CD4-positive, alpha-beta T cell (primary cell): ENCODE measurements at places on chromosomes 6 and 20. TPM values are rescaled to one million over a fixed set of nuclear protein-coding genes. Genes with fewer than 3 reads are reported as not detected.

GRCh38 chr6:35359744-35360348, 17.5 kb downstream of the PPARD start:
- no peak for DNase-seq

DNA sequence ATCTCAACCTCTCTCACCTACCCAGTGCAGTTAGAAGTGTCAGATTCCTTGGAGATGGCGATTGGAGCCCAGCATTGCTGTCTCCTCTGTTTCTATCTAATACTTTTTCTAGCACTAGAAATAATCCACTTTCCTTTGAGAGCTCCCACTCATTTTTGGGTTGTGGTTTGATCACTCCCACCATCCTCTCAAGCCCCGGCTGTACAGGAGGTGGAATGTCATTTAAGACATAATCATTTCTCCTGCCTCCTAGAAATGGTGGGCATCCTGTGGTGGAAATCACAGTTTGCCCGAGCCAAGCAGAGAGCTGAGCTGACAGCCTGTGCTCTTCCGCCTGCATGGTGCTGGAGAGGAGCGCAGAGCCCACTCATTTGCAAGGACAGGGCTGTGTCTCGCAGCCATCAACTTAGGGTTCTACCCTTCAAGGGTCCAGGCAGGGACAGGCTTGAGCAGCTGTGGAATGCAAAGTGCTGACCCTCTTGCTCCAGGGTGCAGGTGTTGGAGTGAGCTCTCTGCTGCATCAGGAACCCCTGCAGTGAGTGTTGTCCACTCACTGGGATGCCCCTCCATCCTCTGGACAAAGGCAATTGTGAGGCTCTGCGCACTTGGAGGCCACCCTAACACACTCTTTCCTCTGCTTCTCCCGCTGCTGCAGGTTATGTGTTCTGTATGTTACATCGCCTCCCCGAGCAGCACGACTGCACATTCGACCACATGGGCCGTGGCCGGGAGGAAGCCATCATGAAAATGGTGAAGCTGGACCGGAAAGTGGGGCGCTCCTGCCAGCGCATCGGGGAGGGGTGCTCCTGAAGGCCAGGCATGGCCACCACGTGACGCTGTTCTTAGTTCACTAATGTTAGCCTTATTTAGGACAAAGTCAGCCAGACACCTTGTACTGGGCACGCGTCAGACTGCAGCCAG, 332.3 kb downstream of the ZFAND3 start:
- no peak for DNase-seq

- no peak for DNase-seq
Measured at GRCh38 chr20:52348434-52348833, 156.9 kb upstream of the ZFP64 start.

The DDX43 gene
- total RNA-seq = 2.5 TPM

DNA sequence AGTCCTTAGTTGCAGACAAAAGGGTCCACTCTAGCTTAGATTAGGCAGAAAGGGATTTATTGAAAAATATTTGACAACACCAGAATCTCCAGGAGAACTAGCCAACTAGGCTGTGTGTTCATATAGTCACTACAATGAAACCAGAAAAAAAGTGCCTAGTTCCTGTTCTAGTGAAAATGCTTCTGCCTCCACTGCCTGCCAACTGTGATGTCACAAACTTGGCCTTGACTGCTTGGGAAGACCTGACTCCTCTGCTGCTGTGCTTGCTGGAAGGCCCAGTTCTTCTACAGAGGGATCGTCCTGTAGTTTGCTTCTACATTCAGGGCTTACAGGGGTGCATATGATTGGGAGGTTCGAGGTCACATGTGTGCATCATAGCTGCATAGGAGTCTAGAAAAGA, 40.3 kb upstream of the XRN2 start:
- DNase-seq = no peak

- no peak for DNase-seq
Measured at GRCh38 chr6:80272988-80273387, 166.5 kb downstream of the BCKDHB start.

DNA sequence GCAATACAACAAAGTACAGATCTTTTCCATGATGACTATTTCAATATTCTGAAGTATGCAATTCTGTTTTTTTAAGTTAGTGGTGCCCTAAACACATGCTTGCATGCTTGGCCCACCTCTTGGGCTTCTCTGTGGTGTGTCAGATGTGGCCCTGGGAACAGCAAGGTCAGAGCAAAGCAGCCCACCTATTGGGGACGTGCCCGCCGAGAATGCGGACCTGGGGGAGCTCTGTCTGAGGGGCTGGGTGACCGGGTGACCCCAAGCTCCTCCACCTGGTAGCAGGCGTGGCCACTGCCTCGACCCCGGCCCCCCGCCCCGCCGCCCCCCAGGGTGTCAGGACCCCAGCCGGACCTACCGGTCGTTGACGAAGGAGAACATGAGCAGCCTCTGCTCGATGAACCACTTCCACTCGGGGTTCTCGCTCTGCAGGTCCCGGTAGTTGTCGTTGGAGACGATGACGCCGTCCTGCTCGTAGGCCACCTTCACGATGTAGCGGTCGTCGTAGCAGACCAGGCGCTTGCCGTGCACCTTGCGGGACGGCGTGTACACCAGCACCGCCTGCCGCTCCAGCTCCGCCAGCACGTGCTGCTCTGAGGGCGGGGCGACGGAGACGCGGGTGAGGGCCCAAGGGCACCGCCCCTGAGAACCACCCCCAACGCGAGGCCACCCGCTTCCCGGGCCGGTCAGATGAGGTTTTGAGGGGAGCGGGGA, 28.3 kb downstream of the ZC3H12D start:
- no peak for DNase-seq

- no peak for DNase-seq
Measured at GRCh38 chr20:7387638-7388193, 552.5 kb downstream of the HAO1 start.

DNA sequence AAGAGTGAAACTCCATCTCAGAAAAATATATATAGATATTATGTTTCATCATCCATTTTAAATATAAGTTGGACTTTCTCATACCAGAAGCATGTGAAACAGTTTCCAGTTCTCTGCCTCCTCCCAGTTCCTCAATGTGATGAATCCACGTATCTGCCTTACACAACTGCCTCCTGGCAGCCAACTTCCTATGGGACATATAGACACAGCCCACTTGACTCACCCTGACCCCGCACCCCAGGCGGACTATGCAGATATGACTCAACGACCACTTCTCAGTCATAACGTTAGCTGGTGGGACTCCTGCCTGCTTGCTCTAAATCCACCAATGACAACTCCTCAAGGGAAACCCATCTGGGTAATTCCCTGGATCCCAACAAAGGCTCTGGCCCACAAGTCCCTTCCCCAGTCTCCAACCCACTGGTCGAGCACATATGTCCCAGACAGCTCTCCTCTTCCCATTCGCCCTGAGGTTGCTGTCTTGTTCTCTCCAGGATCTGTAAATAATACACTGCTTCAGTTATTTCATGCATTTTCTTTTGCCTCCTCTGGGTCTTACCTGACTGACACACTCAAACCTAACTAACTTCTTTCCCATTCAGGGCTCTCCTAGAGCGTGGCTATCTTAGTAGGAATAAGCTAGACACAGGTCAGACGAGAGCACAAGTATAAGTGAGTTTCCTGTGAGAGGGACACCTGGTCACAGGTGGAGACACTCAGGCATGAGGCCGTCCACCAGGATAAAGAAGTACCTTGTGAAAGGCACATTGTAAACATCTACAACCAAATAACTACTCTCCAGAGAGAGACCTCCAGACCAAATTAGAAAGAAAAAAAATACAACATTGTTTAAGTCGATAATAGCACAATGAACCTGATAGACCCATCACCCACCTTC, 548.5 kb downstream of the CD83 start:
- DNase-seq = no peak

- DNase-seq = no peak
Measured at GRCh38 chr20:48986899-48987298, 59.2 kb upstream of the CSE1L start.

The OLIG3 gene
- total RNA-seq = not detected

- no peak for DNase-seq
Measured at GRCh38 chr6:137512757-137513605, 18.8 kb upstream of the OLIG3 start.

DNA sequence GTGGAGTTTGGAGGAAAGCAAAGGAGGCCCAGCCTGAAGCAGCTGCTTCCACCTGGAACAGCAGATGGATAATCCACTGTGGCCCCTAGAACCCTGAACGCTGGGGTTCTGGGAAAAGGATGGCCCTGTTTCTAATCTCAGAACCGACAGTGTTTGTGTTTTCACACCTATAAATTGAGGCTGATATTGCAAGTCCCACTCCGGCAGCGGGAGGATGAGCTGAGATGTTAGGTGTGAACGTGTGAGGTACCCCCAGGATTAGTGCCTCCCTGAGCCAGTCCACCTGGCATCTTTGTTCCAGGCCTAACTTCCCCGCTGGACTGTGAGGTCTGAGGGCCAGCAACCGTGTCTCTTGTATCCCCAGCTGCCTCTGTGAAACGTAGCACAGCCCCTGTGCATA, 7.8 kb upstream of the CDH4 start:
- no peak for DNase-seq

- DNase-seq = no peak
Measured at GRCh38 chr6:131116755-131117360, 18.4 kb upstream of the AKAP7 start.

DNA sequence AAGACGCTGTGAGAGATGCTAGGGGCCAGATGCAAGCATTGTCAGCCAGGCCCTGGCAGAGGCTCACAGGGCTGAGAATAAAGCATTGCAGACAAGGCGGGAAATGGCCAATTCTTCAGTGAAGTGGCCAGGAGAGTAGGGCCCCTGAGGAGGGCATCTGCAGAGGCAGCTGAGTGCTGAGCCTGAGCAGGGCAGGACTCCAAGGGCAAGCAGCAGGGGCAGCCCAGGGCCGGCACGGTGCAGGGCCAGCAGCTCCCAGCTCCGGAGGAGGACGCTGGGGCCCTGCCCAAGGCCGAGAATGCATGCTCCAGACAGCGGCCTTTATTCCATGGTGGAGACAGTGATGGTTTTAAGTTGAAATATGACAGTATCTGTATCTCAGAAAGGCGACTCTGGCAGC, 305.5 kb downstream of the FOXC1 start:
- DNase-seq = no peak

The LTA gene
- total RNA-seq = 16.7 TPM

The WFDC5 gene
- not detected for total RNA-seq

The PPP1R14C gene
- not detected for total RNA-seq

GRCh38 chr6:106381223-106381622, 20.7 kb downstream of the CRYBG1 start:
- DNase-seq = no peak

GRCh38 chr20:62370115-62370806, 3.1 kb upstream of the LAMA5 start:
- no peak for DNase-seq

GRCh38 chr6:35445691-35446090, 6.4 kb upstream of the FANCE start:
- DNase-seq = no peak

The TMEM170B gene
- 1.9 TPM for total RNA-seq

The EYA2 gene
- total RNA-seq = not detected

DNA sequence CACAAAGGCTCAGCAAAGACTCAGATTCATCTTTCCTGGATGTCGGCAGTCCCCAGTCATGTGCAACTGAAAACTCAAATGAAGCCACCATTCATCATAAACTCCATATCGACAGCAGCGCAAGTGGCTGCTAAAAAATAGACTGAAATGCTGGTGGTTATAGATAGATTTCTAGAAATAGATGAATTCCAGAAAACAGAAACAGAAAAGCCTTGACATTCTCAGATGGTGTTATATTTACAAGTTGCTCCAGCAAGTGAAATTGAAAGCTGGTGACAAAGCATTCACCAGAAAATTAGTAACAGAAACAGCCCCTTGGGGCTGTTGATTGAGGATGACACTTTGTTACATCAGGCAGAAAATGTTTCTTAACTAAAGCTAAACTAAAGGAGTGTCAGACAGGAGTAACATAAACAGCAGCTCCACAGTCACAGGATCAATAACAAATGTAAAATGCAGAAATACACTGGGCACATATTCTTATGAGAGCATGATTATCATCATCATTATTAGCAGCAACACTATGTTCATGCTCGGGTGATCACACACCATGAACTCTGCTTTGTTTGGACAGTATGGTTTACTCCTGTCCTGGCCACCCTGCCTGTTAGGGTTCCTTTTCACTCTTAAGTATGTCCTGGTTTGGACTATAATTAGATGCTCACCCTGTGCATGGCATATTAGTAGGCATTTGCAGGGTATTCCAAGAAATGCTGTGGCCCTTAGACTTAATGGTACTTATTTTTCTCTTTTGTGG, 36.4 kb upstream of the SLC35F1 start:
- no peak for DNase-seq

GRCh38 chr20:11754451-11754850, 163.2 kb upstream of the BTBD3 start:
- DNase-seq = no peak

DNA sequence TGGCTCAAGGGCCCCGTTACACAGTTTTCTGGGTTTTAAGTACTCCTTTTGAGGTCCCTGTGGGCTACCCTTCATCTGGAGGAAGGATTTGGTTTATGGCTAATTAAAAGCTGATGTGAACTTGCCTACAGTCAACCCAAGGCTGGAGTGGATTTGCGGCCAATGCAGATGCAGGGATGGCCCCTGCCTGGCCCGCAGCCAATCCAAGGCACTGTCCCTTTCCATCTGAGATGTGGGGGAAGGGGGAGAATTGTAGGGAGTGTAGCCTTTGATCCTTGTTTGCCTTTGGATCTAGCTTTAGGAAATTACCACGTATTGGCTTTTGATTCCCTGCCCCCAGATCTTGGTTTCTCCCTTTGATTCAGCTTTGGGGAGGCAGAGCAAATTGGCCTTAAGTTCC, 128.0 kb upstream of the GGTLC1 start:
- DNase-seq = no peak

GRCh38 chr6:135972586-135972985, 121.1 kb downstream of the PDE7B start:
- DNase-seq = no peak

DNA sequence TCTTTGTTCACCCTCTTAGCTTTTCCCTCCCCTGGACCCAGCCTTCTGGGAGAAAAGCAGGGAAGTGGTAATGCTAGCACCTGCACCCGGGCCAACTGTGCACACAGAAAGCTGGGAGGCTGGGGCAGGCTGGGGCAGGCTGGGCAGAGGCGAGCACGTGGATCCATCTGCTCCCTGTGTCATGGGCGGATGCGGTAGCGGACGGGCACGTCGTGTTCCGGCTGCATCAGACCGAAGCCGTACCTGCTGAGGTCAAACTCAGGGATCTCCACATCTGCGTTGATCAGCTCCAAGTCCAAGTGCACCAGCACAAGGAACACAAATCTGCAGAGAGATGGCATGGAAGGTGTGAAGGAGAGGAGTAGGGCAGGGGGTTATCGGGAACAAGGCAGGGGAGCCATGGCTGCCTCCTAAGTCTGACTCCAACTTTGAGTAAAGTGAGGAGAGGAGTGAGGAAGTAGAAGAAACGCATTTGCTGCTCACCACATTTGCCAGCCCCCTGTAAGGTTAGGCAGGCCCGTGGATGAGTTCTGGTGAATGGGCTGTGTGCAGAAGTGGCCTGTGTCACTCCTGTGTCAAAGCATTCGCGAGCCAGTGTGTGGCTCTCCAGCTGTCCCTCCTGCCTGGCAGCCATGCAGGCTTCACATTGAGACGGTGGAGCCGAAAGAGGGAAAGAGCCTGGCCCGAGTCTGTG, 25.4 kb upstream of the KCNB1 start:
- no peak for DNase-seq

GRCh38 chr20:57658833-57659516, 38.7 kb upstream of the ZBP1 start:
- DNase-seq = no peak

- DNase-seq = no peak
Measured at GRCh38 chr6:145119081-145119480, 616.2 kb downstream of the EPM2A start.

The KCNG1 gene
- not detected for total RNA-seq

GRCh38 chr6:35664945-35665344, 23.8 kb downstream of the FKBP5 start:
- DNase-seq = no peak

The XKR7 gene
- total RNA-seq = not detected

The KHDC1L gene
- total RNA-seq = not detected
